ENCODE measurements at places on chromosomes 2 and 18. TPM values are rescaled to one million over a fixed set of nuclear protein-coding genes. Genes with fewer than 3 reads are reported as not detected.
A peak's percentile ranks its signal among the peaks of the same experiment; 100 is the strongest.

GRCh38 chr2:8115456-8115855 lies 566.4 kb upstream of the ID2 start:
- H3K27me3 ChIP-seq: peaks cover 10% of the 10 kb centered on the region
- H3K4me1 ChIP-seq: peaks cover 15% of the 10 kb centered on the region
- H3K4me3 ChIP-seq: no peak overlapping the region
- no peak for DNase-seq
- no peak overlapping the region for H3K27ac ChIP-seq

DNA sequence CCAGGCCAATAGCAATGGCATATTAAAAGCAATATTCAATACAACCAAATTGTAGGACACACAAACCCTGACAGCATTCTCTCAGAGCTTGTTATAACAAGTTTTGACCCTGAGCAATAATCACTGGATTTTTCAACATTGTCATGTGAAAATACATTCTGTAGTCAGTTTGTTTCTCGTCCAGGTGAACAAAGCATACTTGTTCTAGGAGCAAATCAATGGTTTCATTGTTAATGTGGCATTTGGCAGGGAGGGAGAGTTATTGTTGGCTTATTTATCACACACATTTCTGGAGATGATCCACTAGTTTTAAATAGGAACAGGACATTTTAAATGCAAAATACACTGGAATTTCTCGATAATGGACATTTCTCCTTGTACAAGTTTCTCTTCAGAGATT lies 69.9 kb upstream of the L3MBTL4 start:
- no peaks in the 10 kb centered on the region for H3K27me3 ChIP-seq
- no peaks in the 10 kb centered on the region for H3K4me1 ChIP-seq
- H3K27ac ChIP-seq: no peak overlapping the region
- H3K36me3 ChIP-seq: no peaks in the 10 kb centered on the region

DNA sequence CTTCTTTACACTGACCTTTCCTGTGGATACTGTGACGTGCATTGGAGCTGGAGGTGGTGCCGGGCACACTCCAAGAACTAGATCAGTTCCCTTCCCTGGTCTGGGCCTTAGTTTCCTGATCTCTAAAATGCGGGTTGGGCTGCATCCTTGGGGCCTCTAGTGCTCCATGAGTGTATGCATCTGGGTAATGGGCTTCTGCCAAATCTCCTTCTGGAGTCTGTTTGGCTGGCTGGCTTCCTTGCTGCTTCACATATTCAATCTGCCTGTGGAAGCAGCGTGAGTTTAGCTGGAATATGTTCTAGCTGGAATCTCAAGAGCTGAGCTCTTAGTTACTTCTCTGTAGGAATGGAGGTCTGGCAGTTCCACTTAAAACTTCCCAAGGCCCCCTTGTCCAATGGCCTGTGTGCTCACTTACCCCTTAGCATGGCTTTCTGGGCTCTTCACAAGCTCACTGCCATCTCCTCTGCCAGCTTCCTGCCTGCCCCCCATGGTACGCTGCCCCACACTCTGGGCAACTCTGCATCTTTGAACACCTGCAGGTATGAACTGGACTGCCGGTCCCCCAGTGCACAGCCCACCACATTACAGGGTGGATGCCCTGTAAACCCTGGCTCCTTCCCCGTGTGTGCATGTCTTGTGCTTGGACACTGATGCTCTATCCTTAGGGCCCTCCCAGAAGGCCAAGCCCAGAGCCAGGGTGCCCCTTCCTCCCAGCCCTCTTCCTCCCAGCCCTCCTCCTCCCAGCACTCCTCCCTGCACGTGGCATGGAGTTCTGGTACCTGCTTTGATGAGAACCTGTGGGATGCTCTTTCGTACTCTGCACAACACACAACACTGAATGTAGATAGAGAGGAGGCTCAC lies 103.6 kb upstream of the SMAD2 start:
- no peaks in the 10 kb centered on the region for H3K27me3 ChIP-seq
- H3K36me3 ChIP-seq: no peaks in the 10 kb centered on the region
- H3K27ac ChIP-seq: no peak overlapping the region

COL4A4 gene
- 0.16 TPM for total RNA-seq

DNA sequence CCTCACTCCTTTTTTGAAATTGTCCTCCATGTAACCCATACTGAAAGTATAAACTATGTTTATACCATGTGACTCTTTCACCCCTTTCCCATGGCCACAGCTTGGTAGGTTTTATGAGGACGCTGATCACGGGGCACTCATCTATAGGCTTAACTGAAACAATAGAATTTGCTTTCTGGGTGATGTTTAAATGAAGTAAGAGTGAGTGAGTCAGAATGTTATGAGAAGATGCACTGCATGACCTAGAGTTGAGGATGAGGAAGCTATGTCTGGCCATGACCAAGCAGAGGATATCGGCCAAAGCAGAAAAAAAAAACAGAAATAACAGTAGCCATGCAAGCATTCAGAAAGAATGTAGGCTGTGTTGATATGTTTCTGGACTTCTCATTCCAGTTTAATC lies 34.9 kb downstream of the SCN1A start:
- H3K27ac ChIP-seq: no peak overlapping the region
- peaks cover 6% of the 10 kb centered on the region for H3K27me3 ChIP-seq
- H3K4me1 ChIP-seq: no peaks in the 10 kb centered on the region
- H3K4me3 ChIP-seq: no peak overlapping the region
- no peak for DNase-seq

DNA sequence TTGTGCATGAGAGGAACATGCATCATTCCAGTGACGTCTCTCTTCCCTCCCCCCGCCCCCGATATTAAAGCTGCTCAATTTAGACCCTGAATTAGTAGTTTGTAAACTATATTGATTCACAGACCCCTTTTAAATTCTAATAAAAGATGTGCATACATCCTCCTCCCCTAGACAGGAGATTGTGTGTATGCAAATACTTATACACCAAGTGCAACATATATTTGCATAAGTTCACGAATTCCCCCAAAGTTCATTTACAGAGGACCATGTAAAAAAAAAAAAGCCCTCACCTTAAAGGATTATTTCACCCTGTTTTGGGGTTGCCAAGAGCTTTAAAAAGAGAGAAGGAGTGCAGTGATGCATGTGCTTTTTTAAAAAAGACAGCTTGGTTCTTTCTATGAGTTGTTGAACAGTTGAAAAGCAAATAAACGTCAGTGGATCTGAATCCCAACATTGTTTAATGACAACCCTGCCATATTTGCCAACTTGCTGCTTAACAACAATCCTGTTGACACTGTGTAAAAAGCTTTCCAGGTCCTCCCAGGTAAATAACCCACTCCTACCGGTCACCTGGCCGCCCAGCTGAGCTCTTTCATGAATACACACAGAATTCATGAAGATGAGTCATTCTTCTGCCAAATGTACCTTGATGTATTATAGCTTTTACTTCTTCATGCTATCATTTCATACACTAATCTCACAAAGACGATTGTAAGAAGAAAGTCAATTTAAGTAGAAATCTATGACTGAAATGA lies 211.5 kb downstream of the IKZF2 start:
- no peak overlapping the region for H3K27ac ChIP-seq
- DNase-seq: no peak
- H3K4me3 ChIP-seq: no peak overlapping the region
- no peaks in the 10 kb centered on the region for H3K36me3 ChIP-seq
- peaks cover 12% of the 10 kb centered on the region for H3K4me1 ChIP-seq
- H3K27me3 ChIP-seq: peaks cover 7% of the 10 kb centered on the region

DNA sequence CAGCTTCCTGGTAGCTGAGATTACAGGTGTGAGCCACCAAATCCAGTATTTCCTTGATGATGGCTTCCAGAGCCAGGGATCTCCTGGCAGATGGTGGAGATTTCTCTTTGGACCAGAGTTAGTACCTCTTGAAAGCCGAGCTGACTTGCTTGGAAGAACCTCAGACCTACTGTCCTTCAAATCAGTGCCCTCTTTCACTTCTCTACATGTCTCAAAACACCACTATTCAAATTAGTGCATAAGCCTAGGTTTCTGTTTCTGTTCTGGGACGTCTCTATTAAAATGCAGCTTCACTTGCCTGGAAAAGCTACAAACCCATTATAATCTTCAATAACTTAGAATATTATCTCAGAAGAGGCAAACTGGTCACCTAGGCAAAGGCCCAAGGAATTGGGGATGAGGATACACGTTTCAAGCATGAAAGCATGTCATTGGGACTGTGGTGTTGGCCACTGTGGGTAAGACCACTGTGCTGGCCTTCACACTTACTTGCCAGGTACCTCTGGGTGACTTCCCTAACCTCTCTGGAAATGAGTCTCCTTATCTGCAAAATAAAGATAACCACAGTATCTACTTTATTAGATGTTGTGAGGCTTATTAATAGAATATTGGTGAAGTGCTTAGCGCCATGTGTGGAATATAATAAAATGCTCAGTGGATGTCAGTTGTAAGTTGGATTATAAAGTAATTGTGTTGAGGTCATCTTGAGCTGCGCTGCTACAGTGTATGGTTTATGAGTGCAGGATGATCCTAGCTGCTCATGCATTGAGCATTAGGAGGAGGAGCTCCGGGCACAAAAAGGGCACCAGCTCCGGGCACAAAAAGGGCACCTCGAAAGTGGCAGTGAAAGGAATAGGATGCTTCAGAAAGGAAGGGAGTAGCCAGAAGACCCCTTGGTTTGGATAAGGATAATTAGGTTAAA lies 84.5 kb downstream of the DOCK10 start:
- peak overlapping the region; percentile 92 for H3K27ac ChIP-seq
- H3K36me3 ChIP-seq: no peaks in the 10 kb centered on the region
- peak overlapping the region; percentile 81 for H3K4me3 ChIP-seq
- peaks cover 95% of the 10 kb centered on the region for H3K4me1 ChIP-seq
- no peaks in the 10 kb centered on the region for H3K27me3 ChIP-seq
- DNase-seq: no peak

- no peak overlapping the region for H3K27ac ChIP-seq
- no peak for DNase-seq
- H3K36me3 ChIP-seq: no peaks in the 10 kb centered on the region
- H3K27me3 ChIP-seq: no peaks in the 10 kb centered on the region
- H3K4me3 ChIP-seq: no peak overlapping the region
Measured at GRCh38 chr18:1976484-1976883, 594.8 kb downstream of the METTL4 start.

- no peak for DNase-seq
- no peaks in the 10 kb centered on the region for H3K36me3 ChIP-seq
Measured at GRCh38 chr2:103451283-103451682, 689.5 kb downstream of the TMEM182 start.

NYAP2 gene
- total RNA-seq: 0.05 TPM

- peaks cover 83% of the 10 kb centered on the region for H3K4me1 ChIP-seq
- H3K4me3 ChIP-seq: peak overlapping the region; percentile 80
- no peak overlapping the region for H3K27ac ChIP-seq
- peak; percentile 2 for DNase-seq
Measured at GRCh38 chr2:63052411-63053080, 1.9 kb downstream of the OTX1 start.

GRCh38 chr18:42230636-42231035 lies 275.6 kb downstream of the PIK3C3 start:
- no peak overlapping the region for H3K27ac ChIP-seq
- H3K4me1 ChIP-seq: no peaks in the 10 kb centered on the region
- no peaks in the 10 kb centered on the region for H3K36me3 ChIP-seq
- H3K27me3 ChIP-seq: no peaks in the 10 kb centered on the region
- DNase-seq: no peak
- H3K4me3 ChIP-seq: no peak overlapping the region

DNA sequence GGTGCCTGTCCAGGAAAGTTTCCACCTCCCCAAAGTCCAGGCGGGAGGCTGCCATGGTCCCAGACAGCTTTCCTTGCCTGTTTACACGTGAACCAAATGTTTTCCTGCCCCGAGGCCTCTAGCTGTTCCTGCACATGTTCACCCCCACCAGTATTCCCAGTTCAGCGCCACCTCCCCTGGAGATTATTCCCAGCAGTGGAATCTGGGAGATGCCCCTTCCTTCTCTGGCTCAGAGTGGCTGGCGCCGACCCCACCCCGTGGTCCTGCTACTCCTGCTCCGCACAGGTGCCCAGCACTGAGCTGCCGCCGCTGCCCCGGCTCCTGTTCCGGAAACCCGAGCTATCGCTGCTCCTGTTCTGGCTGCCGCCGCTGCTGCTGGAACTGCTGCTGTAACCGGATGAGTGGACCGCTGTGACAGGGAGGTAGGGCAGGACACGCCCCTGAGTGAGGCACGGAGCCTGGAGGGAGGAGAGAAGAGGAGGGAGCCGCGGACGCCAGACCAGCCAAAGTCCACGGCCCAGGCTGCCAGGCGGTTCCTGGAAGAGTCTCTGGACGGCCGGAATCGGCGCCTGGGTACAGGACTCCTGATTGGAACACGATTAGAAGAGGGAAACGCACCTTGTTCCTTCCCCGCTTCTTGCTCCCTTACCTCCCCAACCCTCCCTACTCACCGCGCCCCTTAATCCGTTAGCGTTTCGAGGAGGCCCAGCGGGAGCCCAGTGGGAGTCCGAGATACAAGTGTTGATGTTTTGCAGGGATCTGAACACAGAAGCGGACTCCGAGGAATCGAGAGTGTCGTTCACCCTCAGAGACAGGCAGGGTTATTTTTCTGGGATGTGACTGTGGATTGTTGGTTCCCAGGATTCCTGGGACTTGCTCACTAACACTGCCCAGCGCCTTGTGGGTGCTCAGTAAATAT lies at the start of gene PDE11A:
TSS of gene PDE11A (minus strand) at position 395 of the 919 bp plus-strand sequence. CDS start at position 55, 340 bp downstream.
- peak; percentile 52 for DNase-seq
- H3K4me1 ChIP-seq: peaks cover 10% of the 10 kb centered on the region
- no peaks in the 10 kb centered on the region for H3K36me3 ChIP-seq
- peaks cover 53% of the 10 kb centered on the region for H3K27me3 ChIP-seq

DNA sequence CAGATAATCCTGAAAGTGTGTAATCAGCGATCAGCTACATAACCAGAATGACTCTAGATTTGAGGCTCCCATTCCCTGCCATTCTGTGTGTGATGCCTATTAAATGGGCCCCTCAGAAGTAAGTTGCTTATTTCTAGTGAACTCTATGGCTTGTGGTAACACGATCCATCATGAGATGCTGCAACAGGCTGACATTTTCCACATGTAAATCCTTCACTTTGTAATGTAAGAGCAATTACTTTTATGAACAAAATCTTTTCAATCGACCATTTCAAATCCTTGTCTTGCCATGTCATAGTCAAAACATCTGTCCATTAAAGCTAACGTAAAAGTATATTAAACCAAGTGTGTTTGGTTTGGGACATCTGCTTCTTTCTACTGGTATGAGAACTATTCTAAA lies 175.9 kb upstream of the ETAA1 start:
- DNase-seq: no peak
- no peaks in the 10 kb centered on the region for H3K36me3 ChIP-seq

DLX1 gene
- total RNA-seq: not detected

LRP2 gene
- 0.37 TPM for total RNA-seq

- H3K4me3 ChIP-seq: no peak overlapping the region
- no peaks in the 10 kb centered on the region for H3K36me3 ChIP-seq
- peaks cover 15% of the 10 kb centered on the region for H3K27me3 ChIP-seq
- H3K4me1 ChIP-seq: peaks cover 34% of the 10 kb centered on the region
Measured at GRCh38 chr2:236939721-236940231, 145.9 kb upstream of the COPS8 start.

DNA sequence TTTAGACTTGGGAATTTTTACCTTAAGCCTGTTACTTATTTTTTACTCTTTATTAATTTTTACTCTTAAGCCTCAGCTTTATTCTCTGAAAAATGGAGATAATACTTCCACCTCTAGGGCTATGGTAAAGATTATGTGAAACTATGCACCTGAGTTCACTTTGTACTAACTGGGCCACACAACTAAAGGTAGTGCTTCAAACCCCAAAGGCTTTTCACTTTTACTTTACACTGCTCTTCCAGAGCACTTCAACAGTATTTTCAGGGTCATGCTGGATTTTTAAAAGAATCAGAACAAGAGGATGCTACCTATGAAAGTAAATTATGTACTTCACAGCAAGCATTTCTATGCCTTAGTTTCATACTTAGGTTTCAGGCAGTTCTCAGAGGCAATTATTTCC lies 27.8 kb downstream of the MEX3C start:
- peak overlapping the region; percentile 100 for H3K27ac ChIP-seq
- DNase-seq: no peak
- H3K4me1 ChIP-seq: peaks cover 64% of the 10 kb centered on the region
- peak overlapping the region; percentile 93 for H3K4me3 ChIP-seq
- no peaks in the 10 kb centered on the region for H3K27me3 ChIP-seq
- no peaks in the 10 kb centered on the region for H3K36me3 ChIP-seq
